Stimulated activated CD8-positive, alpha-beta memory T cell treated with anti-CD3 and anti-CD28 coated beads, Interleukin-7, amount 100 ng/mL, for 1 hour (primary cell): ENCODE measurements at places on chromosomes 4 and X.

DNA sequence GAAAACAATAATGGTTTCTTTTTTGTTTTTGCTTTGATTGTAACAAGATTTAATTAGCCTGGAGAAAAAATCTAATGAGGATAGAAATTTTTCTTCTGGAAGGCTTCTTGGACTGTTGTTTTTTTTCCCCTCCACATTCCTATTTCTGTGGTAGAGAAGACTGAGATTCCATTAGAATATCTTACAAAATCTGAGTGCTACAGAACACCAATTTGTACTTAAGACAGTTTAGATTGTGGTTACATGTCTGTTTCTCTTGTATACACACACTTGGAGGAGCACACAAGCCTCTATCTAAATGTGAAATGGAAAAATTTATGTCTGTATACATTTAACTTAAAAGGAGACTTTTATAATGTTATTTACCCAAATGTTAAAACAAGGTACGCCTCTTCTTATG lies 176.9 kb upstream of the ARSJ start:
- DNase-seq: no peak

- DNase-seq: no peak
Observed at GRCh38 chr4:115356176-115356575, 242.8 kb upstream of the NDST4 start.

- no peak for DNase-seq
Observed at GRCh38 chr4:78809928-78810835, 34.0 kb downstream of the BMP2K start.

- DNase-seq: no peak
Observed at GRCh38 chr4:184526228-184526627, 51.9 kb upstream of the IRF2 start.

DNA sequence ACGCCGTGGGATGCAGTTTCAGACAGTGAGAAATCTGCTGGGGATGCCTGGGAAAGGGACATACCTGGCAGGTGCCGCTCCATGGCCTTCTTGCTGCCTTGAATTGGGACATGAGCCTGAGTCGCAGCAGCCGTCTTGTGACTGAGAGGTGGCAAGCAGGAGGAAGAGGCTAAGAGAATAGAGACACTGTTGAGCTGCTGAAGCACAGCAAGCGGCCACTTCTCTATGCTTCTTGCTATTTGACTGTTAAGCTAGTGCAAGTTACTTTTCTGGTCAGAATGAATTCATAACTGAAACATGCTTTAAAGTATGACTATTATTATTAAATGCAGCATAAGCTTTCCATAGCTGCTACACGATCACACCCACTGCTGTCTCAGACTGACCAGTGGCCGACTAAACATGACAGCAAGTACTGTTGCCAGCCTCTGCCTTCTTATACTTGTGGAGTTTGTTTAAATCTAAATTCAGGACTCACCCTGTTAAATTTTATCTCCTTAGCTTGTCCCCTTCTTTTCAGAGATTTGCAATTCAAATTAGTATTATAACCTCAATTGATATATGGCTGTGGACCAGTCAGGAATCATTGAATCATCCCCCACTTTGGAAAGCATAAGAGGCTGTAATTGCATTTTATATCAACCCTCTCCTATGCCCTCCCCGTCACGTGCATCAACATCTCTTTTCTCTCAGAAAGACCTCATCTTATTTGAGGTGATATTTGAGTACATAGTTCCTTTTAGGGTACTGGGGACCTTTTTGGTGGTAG lies 24.8 kb upstream of the ACSL1 start:
- DNase-seq: no peak

DNA sequence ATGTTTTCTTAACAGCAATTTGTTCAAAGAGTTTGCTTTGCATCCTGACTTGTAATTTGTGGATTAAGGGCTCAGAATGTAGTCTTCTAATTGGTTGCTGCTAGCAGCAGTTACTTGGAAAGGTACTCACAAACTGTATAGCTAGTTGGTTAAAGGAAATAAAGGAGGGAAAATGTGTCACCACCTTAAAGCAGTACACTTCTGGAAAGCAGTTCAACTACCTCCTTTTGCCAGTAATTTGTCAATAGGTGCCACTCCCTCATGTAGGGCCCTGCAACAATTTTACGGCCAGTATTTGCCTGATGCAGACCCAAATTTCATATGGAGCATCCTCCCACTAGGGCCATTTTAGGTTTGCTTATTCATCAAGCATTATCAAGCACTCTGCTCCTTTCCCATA lies 20.8 kb downstream of the AMOT start:
- no peak for DNase-seq

- DNase-seq: no peak
Observed at GRCh38 chr4:7956270-7956808, 16.7 kb upstream of the AFAP1 start.
